ENCODE measurements at places on chromosomes 12 and 14.

DNA sequence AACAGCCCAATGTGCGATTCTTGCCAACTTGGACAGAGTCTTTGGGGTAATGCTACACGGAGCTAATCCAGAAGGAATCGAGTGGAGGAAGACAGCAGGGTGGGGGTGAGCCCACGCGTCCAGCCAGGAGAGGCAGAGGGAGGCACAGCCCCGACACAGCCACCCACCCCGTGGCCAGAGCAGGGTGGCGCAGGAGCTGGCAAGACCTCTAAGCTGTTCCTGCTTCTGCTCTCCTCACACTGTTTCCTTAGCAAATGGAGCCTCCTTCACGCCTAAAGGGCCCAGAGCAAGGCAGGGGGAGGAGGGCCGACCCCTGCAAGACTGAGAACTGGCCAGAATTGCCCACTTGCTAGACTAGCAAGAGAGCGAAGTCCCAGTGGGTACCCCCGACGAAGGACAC, 91.5 kb downstream of the FBXL14 start:
- no peak for DNase-seq

GRCh38 chr14:37697489-37698121, 102.2 kb downstream of the TTC6 start:
- DNase-seq, result no peak

- DNase-seq, result no peak
These were observed 246.7 kb downstream of the GRIN2B start for GRCh38 chr12:13734584-13735152.

GRCh38 chr14:65478596-65478995, 66.1 kb downstream of the FUT8 start:
- DNase-seq, result no peak

DNA sequence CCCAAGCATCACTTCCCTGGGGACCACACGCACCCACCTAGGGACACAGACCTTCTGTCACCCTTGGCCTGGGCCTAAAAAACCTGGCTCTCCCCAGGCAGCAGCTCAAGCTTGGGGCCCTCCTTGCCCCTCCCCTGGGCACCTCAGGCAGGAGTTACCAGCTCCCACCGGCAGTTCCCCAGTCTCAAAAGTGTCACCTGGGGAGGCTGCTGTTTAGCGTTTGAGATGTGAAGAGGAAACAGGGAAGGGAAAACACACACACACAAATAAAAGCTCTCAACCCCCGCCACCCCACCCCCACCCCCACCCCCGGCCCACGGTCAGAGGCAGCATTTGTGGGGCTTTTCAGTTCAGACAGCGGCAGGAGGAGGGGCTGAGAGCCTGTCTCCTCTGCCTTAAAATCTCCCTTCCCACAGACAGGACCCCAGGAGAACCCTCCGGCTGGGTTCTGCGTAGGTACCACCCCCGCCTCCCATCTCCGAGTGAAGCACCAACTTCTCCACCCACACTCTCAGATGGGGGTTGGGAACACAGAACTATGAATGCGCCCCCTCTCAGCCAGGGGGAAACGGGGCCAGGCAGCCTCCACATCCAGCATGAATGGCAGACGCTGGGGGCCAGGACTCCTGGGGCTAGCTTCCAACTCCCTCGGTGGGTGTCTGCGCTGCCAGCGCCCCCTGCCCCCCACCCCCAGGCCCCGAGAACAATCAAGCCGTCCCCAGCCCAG, 3.0 kb downstream of the NCOR2 start:
- DNase-seq, result no peak

- DNase-seq, result no peak
These were observed 91.1 kb downstream of the CMKLR1 start for GRCh38 chr12:108248011-108248410.

- no peak for DNase-seq
These were observed 111.5 kb upstream of the BCL2L14 start for GRCh38 chr12:11959117-11959823.

GRCh38 chr12:120234643-120235368, 30.7 kb downstream of the PXN start:
- DNase-seq, result no peak

All from stimulated activated CD4-positive, alpha-beta T cell treated with anti-CD3 and anti-CD28 coated beads, Interleukin-15, amount 100 ng/mL, for 1 hour (primary cell).